NCI-H345 (cell line): ENCODE measurements at places on chromosomes 2 and 18.

GRCh38 chr18:33828949-33829348 lies 250.9 kb downstream of the ASXL3 start:
- no peak for DNase-seq

- no peak for DNase-seq
Measured at GRCh38 chr18:74797577-74798151, 200.0 kb downstream of the ZNF407 start.

GRCh38 chr2:42238644-42239288 lies 69.6 kb downstream of the EML4 start:
- peak; percentile 47 for DNase-seq

GRCh38 chr2:45368792-45369191 lies 242.3 kb downstream of the SRBD1 start:
- no peak for DNase-seq

DNA sequence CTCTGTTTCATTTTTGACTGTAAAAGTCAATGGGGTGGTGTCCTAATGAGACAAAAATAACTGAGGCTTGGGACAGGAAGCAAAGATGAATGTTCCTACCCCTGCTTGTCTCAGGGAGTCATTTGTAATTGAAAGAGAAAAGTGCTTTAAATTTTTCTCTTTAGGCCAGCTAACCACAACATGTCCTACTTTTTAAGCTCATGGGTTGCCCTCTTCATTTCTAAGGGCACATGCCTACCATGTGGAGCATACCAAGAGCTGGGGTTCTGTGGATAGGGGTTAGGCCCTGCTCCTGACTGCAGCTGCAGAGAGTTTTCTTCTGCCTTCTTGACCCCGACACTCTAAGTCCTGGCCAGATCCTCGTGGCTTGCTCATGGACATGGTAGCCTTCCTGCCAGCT lies 96.8 kb upstream of the ARL4C start:
- no peak for DNase-seq

DNA sequence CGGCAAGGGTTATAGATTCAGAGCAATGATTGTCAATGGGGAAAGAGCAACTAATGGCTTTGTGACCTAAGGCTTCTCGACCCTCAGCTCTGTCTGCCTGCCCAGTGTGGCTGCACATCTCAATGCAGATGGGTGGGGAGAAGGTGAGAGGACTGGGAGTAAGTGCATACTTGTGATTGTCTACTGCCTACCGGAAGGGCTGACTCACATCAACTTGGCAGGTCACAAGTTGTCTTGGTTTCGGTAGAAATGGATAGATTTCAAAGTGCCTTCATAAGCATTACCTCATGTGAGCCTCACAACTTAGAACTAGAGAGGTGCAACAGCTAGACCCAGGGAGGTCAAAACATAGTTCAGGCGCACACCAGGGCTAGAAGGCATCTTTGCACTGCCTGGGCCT lies 29.4 kb downstream of the STAT1 start:
- DNase-seq, result no peak

DNA sequence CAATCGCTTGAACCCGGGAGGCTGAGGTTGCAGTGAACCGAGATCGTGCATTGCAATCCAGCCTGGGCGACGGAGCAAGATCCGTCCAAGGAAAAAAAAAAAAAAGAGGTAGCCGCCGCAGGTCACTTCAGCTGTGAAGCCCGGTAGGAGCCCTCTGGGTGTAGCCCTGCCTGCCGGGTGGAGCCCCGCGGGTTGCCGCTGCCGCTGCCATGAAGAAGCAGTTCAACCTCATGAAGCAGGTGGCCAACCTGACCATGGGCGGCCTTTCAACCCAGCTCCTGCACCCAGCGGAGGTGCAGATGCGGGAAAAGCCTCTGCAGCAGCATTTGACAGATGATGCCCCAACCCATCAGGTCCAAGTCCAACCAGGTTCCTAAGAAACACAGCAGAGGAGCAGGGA lies 219.5 kb upstream of the SLC39A10 start:
- no peak for DNase-seq

DNA sequence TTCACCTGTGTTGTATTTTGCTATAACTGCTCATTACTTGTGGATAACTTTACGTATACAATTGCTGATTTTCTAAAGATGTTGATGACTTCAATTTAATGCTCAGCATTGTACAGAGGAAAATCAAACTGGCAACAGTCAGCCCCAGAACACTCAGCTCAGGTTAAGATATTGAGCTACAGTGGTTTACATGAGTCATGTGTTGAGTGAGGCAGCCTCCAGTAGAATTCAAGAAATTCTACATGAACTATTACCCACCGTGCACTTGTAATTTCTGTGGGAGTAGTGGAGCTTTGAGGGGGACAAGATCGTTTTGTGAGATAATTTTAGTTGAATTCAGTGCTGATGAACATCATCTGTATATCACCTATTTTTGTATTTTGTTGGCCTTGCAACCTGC lies 292.3 kb downstream of the ALPK2 start:
- DNase-seq, result no peak

- DNase-seq, result peak; percentile 68
Measured at GRCh38 chr18:59900222-59901128, 679 bp downstream of the PMAIP1 start.

GRCh38 chr2:172173174-172173706 lies 70.5 kb upstream of the DLX2 start:
- no peak for DNase-seq

DNA sequence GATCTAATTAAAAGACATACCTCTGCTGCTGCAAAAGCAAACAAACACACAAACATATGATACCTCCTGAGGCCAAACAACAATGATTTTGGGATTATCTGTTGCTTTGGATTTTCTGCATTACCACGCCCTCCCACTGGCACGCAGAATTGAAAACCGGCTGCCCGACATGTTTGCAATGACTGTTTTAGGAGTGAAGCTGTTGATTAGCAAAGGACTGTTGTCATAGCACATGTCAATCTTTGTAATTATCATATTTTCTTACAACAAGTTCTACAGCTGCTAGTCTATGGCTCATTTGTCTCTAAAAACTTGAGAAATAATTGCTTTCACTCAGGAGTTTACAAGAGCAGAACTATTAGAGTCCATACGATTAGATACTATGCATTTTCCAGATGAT lies 94.4 kb upstream of the MEIS1 start:
- DNase-seq, result no peak

DNA sequence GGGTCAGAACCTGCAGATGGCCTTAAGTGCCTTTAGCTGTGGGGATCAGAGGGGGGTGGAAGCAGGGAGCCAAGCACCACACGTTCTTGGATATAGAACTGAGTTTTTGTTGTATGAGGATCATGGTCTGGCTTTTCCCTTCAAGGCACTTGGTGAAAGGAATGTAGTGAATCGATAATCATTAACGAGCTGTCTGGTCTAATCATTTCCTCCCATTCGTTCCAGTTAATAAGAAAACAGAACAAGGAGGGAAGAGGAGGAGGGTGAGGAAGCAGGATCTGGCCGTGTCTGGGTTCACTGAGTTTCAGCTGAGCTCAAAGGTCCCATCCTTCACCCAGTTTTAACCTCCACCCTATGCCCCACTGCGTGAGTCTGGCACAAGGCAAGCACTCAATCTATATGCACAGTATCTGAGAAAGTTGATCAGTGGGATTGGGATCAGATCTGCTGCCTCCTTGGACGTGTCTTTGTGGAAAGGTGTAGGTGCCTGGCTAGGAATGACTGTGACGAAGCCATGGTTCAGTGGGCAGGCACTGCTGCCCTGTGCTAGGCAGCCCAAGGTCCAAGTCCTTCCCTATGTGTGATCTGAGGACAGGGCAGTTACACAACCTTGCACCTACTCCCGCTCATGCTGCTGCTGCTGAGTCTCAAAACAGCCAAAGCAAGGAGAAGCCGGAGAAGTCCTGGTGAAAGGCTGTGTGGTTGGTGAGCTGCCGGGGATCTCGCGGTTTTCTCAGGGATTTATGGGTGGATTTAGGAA lies 54.8 kb downstream of the GALNT14 start:
- no peak for DNase-seq

DNA sequence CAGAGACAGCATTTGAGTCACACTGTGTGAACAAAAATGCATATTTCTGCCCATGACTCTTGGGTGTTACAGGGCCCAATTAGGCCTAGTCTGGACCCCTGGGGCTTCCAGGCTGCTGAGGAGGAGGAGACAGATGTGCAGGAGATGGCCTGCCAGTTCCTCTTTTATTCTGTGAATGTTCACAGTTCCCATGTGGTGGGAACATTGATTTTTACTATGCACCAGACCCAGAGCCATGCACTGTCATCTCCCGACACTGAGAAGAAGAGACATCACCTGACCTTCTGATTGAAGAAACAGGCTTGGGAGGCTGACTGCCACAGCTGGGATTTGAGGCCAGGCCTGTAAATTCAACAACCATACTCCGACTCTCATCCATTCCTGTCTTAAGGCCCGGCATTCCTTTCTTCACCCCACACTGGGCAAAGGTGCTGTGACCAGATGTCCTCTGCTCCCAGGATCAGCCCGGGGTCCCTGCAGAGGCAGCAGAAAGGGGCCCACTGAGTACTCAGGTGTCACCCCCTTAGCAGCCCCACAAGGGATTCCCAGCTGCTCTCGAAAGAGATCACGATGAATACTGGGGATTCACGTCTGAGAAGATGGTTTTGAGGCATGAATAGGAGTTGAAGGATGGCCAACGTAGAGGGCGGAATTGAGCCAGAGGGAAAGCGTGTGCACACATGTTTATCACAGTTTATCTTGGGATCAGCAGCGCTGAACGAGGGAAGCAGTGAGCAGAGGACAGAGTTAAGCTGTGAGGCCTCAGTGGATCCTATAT lies 3.6 kb upstream of the TFCP2L1 start:
- no peak for DNase-seq

GRCh38 chr2:105432749-105433148 lies 33.9 kb upstream of the FHL2 start:
- DNase-seq, result no peak

DNA sequence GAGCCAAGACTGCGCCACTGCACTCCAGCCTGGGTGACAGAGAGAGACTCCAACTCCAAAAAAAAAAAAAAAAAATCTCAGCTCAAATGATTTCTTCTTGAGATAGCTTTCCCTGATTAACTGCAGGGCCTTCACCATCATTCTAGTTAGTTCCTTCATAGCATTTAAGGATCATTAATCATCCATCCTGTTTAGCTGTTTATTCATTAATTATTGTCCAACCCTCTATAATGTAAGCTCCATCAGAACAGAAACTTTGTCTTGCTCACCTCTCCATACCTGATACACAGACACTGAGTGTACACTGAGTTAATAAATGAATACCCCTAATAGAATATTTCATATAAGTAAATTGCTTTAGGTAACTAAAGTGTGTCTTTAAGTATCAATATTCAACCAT lies 42.2 kb upstream of the ENOSF1 start:
- DNase-seq, result no peak

GRCh38 chr2:120541553-120541932 lies 194.1 kb upstream of the GLI2 start:
- no peak for DNase-seq

DNA sequence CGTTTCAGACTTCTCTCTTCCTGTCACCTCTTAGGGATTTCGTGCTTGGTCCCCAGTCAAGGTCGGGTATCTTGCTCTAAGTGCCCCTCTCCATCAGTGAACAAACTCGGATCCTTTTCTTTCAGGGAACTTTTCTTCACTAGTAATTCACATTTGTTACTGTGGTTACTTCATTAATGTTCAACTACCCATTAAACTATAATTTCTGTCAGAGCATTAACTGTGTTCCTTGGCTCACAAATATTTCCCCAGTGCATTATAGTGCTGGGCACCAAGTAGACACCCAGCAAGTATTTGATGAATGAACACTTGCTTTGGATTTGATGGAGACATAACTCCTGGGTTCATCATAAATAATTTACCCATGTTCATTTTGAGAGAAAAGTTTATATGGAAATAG lies 209.7 kb upstream of the KCNJ3 start:
- no peak for DNase-seq

- no peak for DNase-seq
Measured at GRCh38 chr18:40812981-40813515, 1142.0 kb upstream of the PIK3C3 start.
